ENCODE measurements at places on chromosomes 1 and 21. TPM values are rescaled to one million over a fixed set of nuclear protein-coding genes. Genes with fewer than 3 reads are reported as not detected.

The ELAPOR1 gene
- 0.26 TPM for total RNA-seq

The IFI44 gene
- 28.9 TPM for total RNA-seq

The LYPD8 gene
- total RNA-seq = not detected

The PEA15 gene
- total RNA-seq = 84.7 TPM

The OR2T29 gene
- not detected for total RNA-seq

The LCE1E gene
- not detected for total RNA-seq

The EXO5 gene
- 7.7 TPM for total RNA-seq
